ENCODE measurements at places on chromosomes 5 and 9.

- no peak for DNase-seq
Observed at GRCh38 chr5:134420343-134420742, 8.7 kb upstream of the CDKN2AIPNL start.

GRCh38 chr5:179763215-179763945 lies 30.4 kb upstream of the LTC4S start:
- peak; percentile 80 for DNase-seq

GRCh38 chr9:22119522-22120158 lies 110.5 kb upstream of the CDKN2B start:
- DNase-seq = no peak

DNA sequence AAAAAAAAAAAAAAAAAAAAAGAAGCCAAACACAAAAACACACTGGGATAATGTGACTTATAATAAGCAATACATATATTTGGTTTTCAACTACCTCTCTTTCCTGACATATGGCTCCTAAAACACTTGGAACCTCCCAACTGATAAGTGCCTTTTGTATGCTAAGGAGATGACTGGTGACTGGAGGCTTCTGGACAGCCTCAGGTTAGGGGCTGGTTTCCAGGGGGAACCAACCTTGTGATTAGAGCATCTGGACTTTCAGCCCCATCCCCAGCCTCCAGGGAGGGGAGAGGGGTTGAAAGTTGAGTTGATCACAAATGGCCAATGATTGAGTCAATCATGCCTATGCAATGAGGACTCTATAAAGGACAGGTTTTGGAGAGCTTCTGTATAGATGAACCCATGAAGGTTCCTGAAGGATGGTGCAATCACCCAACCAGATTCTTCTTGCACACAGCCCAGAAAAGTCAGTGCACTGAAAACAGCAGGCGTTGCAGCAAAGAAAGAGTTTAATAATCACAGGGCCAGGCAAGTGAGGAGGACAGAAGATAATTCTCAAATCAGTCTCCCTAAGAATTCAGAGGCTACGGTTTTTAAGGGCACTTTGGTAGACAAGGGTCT lies 276.7 kb downstream of the AUH start:
- DNase-seq = no peak

GRCh38 chr9:91346644-91347043 lies 15.1 kb downstream of the AUH start:
- DNase-seq = no peak

GRCh38 chr5:11027660-11028059 lies 266.6 kb upstream of the DAP start:
- no peak for DNase-seq

DNA sequence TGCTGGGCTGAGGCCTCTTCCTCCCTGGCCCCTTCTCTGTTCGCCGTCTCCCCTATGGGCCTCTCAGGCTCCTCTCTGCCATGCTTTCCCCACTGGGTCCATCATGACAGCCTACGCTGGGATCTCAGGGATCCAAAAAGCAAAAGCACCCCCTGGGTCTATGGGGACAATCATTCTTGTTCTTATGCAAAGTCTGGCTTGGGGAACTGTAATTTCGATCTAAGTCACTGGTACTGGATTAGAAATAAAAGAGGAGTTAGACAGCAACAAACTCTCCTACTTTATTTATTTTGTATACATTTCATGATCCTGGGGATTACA lies 86.6 kb downstream of the SLC38A9 start:
- no peak for DNase-seq

GRCh38 chr9:5811751-5812150 lies 21.2 kb downstream of the ERMP1 start:
- DNase-seq = no peak

- no peak for DNase-seq
Observed at GRCh38 chr9:129500161-129500862, 120.6 kb downstream of the C9orf50 start.

DNA sequence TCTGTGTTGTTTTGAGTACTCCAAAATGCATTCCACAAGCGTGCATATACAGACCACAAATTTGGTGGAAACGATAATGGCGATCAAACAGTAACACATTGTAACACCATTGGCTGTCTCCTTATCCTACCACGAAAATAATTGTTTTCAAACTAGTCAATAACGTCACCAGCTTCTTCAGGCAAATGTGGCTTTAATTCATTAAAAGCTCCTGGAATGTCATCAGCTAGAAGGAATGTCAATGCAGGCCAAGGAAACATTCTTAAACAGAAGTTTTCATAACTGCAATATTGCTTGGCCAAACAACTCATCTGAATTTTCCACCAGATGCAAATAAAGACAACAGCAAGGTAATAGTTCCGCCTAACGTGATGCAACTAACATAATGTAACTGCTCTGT lies 71.6 kb upstream of the XPA start:
- peak; percentile 73 for DNase-seq

GRCh38 chr5:74851684-74852353 lies 14.4 kb downstream of the FAM169A start:
- DNase-seq = peak; percentile 79

DNA sequence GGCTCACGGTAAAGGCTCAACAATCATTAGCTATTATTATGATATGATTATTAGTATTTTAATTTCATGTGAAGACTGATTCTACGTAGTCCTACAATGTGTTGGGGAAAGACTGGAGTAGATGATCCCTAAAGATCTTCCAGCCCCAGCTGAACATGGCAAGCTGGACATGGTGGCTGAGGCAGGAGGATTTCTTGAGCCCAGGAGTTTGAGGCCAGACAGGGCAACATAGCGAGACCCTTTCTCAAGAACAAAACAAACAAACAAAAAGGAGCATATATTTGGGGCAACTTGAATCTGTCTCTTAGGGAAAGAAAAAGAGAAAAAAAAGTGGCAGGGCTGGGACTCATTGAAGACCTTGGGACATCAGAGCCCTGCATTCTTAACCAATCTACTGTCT lies 16.2 kb upstream of the FAT2 start:
- no peak for DNase-seq

DNA sequence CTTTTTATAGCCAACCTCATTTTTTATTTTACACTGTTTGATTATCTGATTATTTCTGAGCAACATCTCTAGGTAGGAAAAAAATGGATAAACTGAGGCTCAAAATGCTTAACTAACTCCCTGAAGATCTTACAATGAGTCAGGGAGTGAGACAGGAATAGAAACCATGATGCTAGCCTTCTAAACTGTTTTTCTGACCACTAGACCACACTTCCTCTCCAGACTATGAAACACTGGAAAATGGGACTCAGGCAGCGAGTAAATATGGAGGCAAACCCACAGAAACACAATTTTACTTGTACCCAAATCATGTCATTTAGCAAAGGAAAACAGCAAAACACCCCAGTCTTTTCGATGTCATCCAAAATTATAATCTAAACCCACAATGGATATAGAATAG lies 129.9 kb upstream of the ANKH start:
- DNase-seq = no peak

GRCh38 chr5:158809310-158809850 lies 290.3 kb downstream of the EBF1 start:
- no peak for DNase-seq

DNA sequence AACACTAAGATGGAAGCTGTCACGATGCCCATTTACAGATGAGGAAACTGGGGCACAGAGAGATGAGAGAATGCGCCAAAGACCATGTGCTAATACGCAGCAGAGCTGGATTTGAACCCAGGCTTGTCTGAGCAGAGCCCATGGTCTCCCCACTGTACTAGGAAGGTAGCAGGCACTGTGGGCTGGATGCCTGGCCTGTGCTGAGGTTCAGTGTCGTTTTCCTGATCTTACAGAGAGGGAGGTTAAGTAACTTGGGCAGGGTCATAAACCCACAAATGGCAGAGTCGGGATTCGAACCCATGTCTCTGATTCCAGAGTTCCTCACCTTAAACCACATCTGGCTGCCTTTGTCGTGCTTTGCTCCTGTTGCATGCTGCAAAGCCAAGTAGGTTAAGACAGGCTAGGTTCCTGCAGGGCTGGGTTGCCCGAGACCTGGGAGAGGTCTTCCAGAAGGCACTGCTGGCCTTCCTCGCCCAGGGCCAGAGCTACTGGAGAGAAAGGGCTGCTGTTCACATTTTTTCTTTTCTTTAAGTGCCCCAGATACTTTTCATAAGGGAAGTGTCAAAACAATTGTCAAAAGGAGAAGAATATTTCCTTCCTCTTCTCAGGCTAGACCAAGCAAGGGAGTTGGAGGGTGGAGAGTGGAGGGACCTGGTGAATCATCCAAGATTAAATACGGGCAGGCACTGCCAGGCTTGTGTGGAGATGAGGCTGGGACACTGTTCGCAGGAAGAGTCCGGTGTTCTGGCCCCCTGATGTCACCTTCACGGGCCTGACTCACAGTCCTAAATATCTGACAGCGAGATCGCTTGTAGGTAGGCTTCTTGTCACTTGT lies 3.2 kb downstream of the NEK6 start:
- peak; percentile 58 for DNase-seq

DNA sequence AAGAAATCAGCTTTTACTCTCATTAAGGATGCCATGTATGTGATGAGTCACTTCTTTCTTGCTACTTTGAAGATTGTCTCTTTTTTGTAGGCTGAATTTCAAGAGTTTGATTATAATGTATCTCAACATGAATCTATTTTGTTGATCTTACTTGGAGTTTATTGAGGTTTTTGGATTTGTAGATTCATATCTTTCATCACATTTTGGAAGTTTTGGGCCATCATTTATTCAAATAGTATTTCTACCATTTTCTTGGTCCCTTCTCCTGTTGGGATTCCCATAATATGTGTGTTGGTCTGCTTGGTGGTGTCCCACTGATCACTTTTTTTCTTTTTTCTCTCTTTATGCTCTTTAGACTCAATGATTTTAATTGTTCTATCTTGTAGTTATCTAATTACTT lies 116.3 kb downstream of the CNTLN start:
- DNase-seq = no peak

- no peak for DNase-seq
Observed at GRCh38 chr5:179862891-179863290, 4.3 kb upstream of the MRNIP start.

GRCh38 chr5:79567926-79568549 lies 44.2 kb upstream of the TENT2 start:
- no peak for DNase-seq

DNA sequence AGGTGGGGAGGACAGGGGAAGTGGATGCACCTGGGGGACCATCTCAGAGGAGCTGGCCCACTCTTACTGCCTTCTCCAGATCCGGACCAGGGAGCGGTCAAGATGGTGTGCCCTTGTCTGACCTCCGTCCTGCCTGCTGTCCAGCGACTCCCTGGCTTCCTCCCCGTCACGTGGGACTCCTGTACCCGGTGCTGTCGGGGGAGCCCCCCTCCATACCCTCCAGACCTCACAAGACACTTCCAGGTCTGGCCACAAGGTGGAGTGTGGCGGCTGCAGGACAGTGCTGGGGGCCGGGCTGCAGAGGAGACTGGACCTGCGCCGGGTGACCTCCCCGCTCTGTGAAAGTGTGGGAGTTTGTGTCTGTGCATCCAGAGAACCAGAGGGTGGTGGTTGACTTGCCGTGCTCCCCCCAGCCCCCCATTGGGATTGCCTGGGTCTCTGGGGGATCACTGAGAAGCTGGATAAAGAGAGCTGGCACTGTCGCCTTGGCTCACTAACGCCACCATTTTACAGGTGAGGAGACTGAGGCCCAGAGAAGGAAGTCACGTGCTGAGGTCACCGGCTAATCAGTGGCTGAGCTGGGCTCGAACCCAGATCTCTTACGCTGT lies 1.9 kb upstream of the CRB2 start:
- peak; percentile 90 for DNase-seq

GRCh38 chr5:9922719-9923118 lies 292.6 kb upstream of the TAS2R1 start:
- no peak for DNase-seq

- DNase-seq = no peak
Observed at GRCh38 chr9:111679199-111679598, 17.8 kb downstream of the GNG10 start.

DNA sequence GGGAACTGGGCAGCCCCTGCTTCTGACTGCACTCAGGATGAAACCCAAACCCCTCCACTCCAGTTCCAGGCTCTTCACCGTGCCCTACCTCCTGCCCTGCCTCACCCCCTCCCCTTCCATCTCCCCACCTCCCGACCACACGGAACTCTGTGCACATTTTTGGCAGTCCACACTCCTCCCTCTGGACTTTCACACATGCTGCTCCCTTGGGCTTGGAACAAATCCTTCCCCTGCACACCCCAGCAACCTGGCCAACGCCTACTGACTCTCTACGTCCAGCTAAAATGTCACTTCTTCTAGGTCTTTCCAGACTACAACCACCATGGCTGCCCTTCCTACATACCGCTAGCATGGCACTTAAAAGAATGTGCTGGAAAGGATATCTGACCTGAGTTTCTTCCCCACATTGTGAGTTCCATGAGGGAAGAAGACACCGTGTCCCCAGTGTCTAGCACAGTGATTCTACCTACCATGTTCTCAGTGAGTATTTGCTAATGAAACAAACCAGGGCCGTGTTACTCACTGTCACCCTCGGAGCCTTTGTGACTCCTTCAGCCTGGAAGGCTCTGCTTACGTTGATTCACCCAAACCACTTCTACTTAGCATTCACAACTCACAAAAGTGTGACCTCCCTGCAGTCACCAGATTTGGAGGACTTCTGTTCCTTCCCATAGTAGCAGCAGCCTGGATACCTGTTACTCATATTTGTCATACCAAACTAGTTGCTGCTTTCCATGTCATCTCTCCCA lies 18.7 kb downstream of the RETREG1 start:
- DNase-seq = no peak

DNA sequence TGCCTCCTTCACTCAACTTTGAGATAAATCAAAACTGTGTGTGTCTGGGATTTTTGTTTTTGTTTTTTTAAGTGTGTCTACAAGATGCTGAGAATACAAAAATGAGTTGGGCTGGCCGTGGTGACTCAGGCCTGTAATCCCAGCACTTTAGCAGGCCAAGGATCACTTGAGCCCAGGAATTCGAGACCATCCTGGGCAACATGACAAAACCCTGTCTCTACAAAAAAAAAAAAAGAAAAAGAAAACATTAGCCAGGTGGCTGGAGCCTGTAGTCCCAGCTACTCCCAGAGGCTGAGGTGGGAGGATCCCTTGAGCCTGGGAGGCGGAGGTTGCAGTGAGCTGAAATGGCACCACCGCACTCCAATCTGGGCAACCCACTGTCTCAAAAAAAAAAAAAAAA lies 21.0 kb downstream of the HNRNPK start:
- peak; percentile 47 for DNase-seq

- DNase-seq = no peak
Observed at GRCh38 chr5:95690333-95690732, 7.5 kb upstream of the SPATA9 start.

DNA sequence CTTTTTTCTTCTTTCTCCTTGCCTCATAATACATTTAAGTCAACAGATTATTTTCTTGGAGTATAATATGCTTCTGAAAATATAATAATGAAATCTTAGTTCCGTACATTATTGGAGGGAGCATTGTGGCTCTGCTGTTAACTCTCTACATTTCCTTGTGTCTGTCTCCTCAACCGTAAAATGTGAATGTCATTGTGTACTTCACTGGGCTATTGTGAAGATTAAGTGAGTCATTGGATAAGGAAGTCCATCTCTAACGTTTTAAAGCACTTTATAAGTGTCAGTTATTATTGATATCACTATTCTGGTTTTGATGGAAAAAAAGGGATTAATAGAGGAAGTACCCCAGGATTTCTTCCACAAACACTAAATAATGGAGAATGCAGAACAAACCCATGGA lies 304.5 kb upstream of the RFX3 start:
- no peak for DNase-seq

- DNase-seq = no peak
Observed at GRCh38 chr9:71835596-71835995, 67.3 kb upstream of the CEMIP2 start.
